Sigmoid colon (tissue), 7 donors: ENCODE measurements at places on chromosomes 1 and 21. TPM values are rescaled to one million over a fixed set of nuclear protein-coding genes. Genes with fewer than 3 reads are reported as not detected.

Gene L1TD1
- total RNA-seq = not detected

Gene SCMH1
- 52.4 TPM for total RNA-seq

Gene HLX
- 28.2 TPM for total RNA-seq

Gene CD247
- not detected for total RNA-seq

Gene LRRC3
- total RNA-seq = 7.1 TPM

Gene TMEM269
- total RNA-seq = not detected

DNA sequence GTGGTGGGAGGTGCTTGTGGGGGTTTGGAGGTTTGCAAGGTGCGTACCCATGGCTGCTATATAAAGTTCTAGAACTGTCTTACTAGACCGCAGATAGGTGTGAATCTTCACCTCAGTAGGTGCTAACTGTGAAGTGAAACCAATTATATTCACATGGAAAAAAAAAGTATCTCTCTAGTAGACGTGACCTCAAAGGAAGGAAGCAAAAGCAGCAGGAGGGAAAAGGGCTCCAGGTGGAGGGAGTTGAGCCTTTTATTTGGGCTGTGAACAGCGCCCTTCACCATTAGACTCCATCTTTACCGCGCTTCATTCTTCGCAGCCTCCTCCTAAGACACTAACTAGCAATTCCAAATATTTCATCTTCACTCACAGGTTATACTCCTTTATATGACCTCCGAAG, 129.8 kb downstream of the TBX19 start:
- no peak overlapping the region for H3K27ac ChIP-seq
- H3K27me3 ChIP-seq = no peaks in the 10 kb centered on the region
- no peaks in the 10 kb centered on the region for H3K36me3 ChIP-seq
- no peak overlapping the region for H3K4me3 ChIP-seq
- DNase-seq = no peak
- H3K4me1 ChIP-seq = peaks cover 7% of the 10 kb centered on the region

DNA sequence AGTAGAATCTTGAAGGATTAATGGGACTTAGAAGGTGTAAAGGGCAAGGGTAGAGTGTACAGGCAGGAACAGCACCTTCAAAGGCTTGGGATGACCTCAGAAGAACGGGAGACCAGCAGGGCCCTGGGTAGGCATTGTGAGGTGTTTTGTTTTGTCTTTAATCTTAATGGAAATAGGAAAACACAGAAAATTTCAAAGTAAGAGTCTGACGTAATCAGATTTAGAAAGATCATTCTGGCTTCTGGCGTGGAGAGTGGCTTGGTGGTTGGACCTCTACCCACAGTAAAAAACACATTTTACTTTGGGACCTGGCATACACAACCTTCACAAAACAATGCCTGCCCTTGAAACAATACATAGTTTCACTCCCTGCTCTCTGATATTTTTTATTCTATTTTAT, 4.1 kb downstream of the MOV10 start:
- H3K27ac ChIP-seq = no peak overlapping the region
- no peak overlapping the region for H3K4me3 ChIP-seq
- H3K4me1 ChIP-seq = peaks cover 18% of the 10 kb centered on the region
- no peaks in the 10 kb centered on the region for H3K27me3 ChIP-seq

- H3K27me3 ChIP-seq = no peaks in the 10 kb centered on the region
- H3K27ac ChIP-seq = peak overlapping the region; percentile 88
- H3K36me3 ChIP-seq = no peaks in the 10 kb centered on the region
- DNase-seq = no peak
Measured at GRCh38 chr1:2230781-2231531, 2.8 kb downstream of the SKI start.

- no peaks in the 10 kb centered on the region for H3K4me1 ChIP-seq
- H3K4me3 ChIP-seq = no peak overlapping the region
- peak; percentile 63 for DNase-seq
- no peaks in the 10 kb centered on the region for H3K36me3 ChIP-seq
- H3K27ac ChIP-seq = no peak overlapping the region
Measured at GRCh38 chr1:22930240-22930912, 42.3 kb downstream of the LACTBL1 start.

DNA sequence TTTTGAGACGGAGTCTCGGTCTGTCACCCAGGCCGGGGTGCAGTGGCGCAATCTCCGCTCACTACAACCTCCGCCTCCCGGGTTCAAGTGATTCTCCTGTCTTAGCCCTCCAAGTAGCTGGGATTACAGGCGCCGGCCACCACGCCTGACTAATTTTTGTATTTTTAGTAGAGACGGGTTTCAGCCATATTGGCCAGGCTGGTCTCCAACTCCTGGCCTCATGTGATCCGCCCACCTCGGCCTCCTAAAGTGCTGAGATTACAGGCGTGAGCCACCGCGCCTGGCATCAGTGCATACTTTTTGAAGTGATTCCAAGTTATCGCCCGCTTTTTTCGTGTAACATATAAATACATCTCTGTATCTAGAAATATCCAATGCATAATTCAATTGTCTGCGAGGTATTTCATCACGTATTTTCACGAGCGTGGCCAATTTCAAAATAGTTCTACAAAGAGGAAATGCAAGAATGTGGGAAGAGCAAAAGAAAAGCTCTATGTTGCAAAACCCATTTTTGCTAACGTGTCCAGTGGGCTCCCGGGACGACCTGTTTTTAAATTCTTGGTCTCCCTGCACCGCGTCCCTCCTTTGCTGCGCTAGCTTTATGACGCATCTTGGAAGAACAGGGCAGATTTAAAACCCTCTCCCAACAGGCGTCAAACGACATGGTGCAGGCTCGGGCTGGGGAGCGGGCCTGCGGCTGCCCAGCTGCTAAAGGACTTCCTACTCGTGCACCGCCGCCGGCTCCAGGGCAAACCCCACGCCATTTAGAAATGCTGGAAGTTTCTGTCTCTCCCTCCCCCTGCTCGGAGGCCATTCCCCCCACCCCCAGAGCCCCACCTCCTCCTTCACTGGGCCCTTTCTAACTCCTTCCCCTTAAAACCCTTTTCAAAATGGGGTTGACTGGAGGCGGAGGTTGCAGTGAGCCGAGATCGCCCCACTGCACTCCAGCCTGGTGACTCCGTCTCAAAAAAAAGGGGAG, 923 bp upstream of the IFNGR2 start:
- DNase-seq = peak; percentile 89
- no peaks in the 10 kb centered on the region for H3K36me3 ChIP-seq
- H3K4me3 ChIP-seq = peak overlapping the region; percentile 73
- peaks cover 26% of the 10 kb centered on the region for H3K4me1 ChIP-seq

- H3K36me3 ChIP-seq = no peaks in the 10 kb centered on the region
- H3K27ac ChIP-seq = no peak overlapping the region
- no peak for DNase-seq
- H3K4me1 ChIP-seq = no peaks in the 10 kb centered on the region
- H3K27me3 ChIP-seq = no peaks in the 10 kb centered on the region
- H3K4me3 ChIP-seq = no peak overlapping the region
Measured at GRCh38 chr1:11738096-11738495, 2.2 kb downstream of the AGTRAP start.
